ENCODE measurements at places on chromosomes 2 and 18.

DNA sequence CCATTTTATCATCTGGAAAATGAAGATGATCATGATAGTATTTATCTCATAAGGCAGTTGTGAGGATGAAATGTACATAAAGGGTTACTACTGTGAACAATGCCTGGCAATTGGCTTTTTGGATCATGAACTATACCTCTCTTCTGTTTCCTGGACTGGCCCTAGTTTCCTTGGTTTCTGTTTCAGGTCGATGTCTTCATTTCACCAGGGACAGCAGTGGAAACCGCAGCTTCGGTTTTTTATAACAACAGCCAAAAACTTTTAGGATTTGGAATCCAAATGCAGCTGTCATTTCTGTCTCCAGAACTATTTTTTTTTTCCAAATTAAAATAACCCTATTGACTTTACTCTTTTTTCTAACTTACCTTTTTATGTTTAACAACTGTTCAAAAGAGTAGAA, 425.1 kb downstream of the RND3 start:
- no peak for DNase-seq

DNA sequence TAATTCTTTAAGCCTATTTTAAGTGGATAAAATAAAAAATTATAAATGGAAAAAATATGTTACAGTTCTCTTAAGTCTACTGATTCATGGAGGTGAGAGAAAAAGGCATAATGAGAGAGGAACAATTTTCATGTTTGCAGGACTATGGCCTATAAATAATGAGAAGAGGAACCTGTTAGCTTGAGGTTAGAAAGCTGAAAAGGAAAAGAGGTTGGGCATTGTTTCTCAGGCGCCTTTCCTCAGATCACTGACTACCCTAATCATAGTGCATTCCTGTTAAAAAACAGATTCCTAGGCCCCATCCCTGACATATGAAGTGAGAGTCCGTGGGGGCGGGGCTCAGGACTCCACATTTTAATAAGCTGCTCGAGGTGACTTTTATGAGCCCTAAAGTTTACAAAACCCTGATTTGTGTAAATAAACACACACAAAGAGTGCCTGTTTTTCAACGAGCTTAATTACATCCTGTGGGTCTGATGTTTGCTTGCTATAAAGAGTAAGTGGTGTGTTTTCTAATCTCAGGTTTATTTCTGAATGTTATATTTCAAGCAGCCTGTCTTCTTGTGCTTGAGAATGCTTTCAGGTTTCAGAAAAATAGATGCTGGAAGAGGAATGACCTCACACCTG, 335.5 kb downstream of the CLIP4 start:
- DNase-seq = no peak

DNA sequence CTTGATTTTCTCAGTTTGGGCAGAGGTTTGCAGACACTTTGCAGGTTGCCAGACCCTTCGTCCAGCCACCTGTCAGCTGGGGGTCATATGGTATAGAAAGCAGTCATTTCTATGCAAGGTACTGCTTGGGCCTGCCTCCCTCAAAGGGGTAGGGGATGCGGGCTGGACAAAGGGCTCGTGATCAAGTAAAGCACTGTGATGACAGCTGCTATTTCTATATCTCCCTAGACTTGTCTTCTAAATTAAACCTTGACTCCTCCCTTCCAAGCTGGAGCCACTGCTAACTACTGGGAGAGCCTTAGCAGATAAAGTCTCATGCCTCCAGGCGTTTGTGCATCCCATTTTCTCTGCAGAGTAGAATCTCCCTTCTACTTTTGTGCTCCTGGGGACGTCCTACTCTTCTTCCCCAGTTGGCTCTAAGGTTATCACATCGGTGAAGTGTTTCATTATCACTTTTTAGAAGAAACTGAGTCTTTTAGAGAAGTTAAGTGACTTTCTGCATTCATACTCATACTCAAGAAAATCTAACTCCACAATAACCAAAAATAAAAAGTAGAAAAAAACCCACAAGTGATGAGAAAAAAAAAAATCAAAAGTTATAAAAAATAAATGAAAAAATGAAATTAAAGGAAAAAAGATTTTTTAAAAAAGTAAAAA, 710 bp upstream of the XRCC5 start:
- peak; percentile 68 for DNase-seq

DNA sequence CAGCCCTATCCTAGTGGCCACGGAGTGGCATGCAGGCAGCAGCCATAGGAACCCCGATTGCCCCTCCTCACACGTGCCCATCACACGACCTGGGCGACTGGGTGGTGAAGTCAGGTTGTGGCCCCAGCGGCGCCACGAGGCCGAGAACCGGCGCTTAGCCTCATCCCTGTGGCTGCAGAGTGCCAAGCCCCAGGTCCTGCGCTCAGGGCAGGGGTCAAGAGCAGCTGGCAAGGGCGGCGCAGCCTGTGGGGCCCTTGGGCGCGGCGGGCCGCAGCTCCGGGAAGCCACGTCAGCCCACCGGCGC, 73.3 kb downstream of the RPIA start:
- DNase-seq = no peak

DNA sequence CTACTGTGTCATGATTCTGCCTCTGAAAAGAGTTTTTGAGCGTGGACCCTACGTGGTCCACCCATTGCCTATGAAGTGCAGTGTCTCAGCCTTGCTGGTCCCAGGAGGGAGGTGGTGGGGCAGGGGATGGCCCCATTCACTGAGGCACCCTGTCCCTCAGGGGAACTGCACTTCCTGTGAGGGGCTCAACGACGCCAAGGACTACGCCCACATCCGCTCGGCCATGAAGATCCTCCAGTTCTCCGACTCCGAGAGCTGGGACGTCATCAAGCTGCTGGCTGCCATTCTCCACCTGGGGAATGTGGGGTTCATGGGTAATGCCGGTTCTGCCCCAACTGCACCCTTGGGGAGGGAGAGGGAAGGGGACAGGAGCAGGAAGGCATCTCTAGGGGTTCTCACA, 42.5 kb downstream of the MYO7B start:
- no peak for DNase-seq

- DNase-seq = no peak
Observed at GRCh38 chr2:194730266-194730665, 926.8 kb upstream of the SLC39A10 start.
